Left renal cortex interstitium (tissue), 4 donors: ENCODE measurements at places on chromosomes 7 and 10.

DNA sequence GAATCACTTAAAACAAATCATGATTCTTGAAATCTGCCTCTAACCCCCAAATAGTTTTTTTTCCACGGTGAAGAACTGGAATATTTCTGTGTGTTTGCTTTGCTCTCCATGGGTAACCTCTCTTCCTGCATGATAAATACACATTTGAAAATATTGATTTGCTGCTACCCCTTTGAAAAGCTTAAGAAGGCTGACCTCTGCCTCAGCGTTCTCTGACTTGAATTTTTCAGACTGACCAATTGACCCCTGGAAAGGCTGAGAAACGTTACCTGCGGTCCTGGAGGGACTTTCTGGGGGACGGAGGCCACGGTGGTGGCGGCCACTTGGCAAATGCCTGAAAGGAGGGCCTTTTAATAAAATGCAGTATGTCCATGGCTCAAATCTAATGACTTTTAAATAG lies 520.2 kb downstream of the LRMDA start:
- no peak for DNase-seq

DNA sequence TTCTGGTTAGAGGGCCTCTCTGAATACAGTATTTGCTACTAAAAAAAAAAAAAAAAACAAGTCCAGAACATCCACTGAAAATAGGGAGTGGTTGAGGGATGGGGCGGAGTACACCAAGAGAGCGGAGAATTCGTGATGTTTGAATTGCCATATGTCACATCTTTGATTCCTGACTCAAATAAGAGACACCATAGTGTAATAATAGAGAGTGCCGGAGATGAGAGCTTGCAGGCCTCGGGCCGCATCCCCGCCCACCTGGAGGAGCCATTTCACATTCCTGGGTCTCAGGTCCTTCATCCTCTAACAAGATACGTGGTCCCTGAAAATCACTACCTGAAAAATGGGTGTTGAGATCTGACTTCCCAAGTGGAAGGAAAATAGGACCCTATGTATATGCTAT lies 46.8 kb downstream of the KIAA1549 start:
- DNase-seq: no peak

DNA sequence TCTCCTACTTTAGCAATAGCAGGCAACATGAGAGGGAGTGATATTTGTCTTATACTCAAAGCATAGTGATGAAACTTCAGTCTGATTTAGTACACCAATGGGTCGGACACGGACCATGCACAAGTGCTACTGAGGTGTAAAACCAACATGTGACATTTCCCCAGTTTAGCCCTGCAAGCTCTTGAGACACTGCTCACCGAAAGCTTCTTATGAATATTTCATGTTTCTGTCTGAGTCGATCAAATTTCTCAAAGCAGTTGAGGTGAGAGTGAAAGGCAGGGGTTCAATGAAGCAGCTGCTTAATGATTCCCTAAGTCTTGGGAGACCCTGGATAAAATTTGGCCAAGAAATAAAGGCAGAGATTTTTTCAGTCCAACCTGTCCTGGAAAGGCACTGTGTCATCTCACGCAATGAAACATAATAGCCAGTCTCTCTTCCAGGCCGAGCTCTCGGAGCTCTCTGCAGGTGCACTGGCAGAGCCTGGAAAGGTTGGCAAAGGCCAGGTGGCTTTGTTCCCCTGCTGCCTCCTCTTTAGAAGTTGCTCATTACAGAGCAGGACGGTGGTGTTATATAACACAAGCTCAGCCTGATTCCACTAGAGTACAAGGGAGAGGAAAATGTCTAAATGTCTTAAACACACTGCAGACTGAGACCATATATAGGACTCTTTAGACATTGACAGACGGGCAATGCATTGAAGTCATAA lies 33.9 kb upstream of the XPNPEP1 start:
- no peak for DNase-seq

DNA sequence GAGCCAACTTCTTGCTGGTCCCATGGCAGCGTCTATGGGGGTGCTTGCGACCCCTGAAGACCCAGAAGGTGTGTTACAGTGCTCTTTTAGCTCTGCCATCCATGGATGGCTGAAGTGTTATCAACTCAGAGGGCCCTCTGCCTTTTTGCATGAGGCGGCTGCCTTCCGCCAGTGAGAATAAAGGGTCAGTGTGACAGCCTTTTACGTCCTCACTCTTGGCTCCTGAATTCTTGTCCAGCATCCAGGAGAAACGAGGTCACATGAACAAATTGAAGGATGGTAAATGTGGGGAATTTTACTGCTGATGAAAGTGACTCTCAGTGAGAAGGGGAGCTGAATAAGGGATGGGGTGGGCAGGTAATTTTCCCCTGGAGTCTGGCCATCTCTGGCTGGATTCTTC lies 24.1 kb downstream of the SSMEM1 start:
- DNase-seq: no peak

- no peak for DNase-seq
Observed at GRCh38 chr7:45416846-45417245, 157.3 kb upstream of the ADCY1 start.
